ENCODE measurements at places on chromosomes 2 and 18.
A peak's percentile ranks its signal among the peaks of the same experiment; 100 is the strongest.

- DNase-seq: no peak
Measured at GRCh38 chr2:232888099-232888836, 18.2 kb downstream of the SNORC start.

GRCh38 chr2:137056704-137057103, 291.4 kb downstream of the THSD7B start:
- no peak for DNase-seq

GRCh38 chr18:70377317-70377799, 88.5 kb downstream of the SOCS6 start:
- DNase-seq: no peak

DNA sequence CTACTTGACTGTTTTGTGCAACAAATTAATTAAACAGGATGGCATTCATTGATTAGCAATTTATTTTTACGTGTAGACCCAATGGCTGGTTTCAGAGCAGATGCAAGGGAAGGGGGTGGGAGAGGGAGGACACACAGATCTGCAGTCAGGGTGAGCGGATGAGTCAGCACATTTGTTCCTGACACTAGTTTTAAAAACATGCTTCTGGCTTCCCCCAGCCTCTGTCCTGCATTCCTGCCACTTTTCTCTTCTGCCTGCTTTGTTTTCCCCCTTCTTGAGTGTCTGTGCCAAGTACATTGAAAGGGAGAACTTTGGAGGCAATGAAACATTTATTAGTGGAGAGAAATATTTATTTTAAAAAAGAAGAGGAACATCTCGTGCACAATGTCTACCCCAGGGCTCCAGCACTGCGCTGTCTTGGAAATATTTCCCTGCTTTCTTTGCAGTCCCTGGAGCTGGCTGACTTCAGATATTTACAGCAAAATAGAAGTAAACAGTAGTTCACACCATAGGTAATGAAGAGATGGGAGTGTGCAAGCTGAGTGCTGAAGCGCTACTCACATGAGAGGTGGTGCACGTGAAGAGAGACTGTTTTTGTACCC, 52.2 kb downstream of the NRP2 start:
- DNase-seq: peak; percentile 45

GRCh38 chr2:14220101-14220500, 412.4 kb upstream of the LRATD1 start:
- no peak for DNase-seq

Measured in NCI-H1694 (cell line).